Stimulated activated CD8-positive, alpha-beta memory T cell treated with anti-CD3 and anti-CD28 coated beads, Interleukin-4, amount 100 ng/mL, for 1 hour (primary cell): ENCODE measurements at places on chromosomes 3 and 15.

DNA sequence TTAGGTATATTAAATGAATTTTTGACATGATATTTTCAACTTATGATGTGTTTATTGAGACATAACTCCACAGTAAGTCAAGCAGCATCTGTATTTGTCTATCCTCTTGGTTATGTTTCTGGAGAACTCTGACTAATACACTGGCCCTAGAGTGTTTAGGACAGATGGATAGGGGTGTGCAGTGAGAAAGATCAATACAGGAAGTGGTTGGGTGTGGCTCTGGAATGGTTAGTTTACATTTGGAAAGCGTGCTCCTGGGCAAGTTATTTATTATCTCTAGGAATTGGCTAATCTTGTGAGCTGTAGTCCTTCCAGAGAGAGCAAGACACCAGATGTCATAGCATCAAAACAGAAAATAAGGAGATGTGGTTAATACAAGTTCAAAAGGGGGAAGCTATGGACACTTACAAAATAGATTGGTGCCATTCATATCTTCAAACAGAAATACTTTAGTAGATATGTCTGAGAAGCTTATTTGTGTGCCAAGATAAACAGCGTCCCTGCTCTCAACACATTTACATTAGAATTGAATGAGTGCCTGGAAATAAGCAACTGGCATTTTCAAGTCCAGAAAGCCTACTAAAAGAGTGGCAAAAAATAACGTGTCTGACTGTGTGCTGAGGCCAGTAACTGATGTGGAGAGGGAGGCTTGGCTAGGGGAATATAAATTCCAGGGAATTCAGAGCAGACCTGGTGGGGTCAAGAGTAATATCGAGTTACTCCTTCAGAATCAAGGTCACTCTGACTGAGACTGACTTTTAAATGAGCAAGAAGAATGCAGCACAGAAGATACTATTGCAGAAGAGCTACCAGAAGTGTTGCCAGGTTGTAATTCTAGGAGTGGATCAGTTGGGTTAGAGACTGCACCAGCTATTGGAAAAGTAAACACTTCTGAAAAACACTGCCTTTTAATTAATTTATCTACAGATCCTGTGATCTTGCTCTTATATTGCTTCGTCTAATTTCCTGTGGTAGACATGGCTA, 33.4 kb upstream of the PLAAT1 start:
- DNase-seq, result no peak

GRCh38 chr15:101500865-101501551, 11.5 kb upstream of the PCSK6 start:
- DNase-seq, result no peak

- no peak for DNase-seq
Measured at GRCh38 chr3:123096731-123097130, 29.9 kb downstream of the PDIA5 start.

GRCh38 chr3:161388855-161389254, 17.5 kb upstream of the SPTSSB start:
- DNase-seq, result no peak

GRCh38 chr3:12825156-12825555, 16.2 kb downstream of the RPL32 start:
- no peak for DNase-seq

DNA sequence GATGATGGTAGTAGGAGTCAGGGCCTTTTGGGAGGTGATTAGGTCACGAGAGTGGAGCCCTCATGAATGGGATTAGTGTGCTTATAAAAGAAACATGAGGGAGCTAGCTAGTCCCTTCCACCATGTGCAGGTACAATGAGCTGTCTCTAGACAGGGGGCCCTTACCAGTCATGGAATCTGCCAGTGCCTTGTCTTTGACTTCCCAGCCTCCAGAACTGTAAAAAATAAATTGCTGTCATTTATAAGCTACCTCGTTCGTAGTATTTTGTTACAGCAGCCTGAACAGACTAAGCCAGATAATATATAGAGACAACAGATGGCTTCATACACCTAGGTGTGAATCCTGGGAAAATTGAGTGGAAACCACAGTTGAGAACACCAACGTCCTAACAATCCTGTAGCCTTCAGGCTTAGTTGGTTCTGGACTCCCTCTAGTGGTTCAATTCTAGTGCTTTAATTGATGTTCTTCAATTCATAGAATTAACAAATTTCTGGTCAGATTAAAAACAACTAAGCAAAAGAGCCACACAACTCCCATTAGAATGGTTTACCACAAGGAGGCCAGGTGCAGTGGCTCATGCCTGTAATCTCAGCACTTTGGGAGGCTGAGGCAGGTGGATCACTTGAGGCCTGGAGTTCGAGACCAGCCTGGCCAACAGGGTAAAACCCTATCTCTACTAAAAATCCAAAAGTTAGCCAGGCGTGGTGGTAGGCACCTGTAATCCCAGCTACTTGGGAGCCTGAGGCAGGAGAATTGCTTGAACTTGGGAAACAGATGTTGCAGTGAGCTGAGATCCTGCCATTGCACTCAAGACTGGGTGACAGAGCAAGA, 21.3 kb upstream of the GATM start:
- DNase-seq, result no peak

DNA sequence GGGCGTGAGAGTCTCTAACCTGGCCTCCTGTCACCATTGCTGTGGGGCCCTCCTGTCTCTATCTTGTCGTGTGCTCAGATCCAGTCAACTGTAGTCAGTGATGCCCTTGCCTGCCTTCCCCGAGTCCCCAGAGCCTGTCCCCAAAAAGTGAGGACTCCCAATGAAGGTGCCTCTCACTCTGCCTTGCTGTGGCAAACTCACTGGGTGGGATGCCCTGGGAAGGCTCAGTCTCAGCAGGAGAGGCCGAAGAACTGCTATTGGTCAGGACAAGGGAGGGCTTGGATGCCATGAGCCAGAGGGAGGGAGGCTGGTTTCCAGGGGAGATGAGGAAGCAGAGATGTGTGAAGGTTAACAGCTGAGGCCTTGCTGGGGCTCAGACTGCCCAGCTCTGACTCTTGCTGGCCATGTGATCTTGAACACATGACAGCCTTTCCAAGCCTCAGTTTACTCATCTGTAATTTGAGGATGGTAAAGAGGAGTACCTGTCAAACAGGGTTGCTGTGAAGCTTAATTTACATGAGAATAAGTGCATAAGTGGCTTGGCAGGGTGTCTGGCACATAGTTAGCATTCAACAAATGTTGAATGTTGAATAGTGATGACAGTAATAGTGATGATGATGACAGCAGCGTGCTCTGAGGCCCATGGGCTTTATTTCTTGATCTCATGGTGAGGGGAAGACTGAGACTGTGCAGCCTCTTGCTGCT, 8.2 kb downstream of the KY start:
- DNase-seq, result no peak

GRCh38 chr3:195270079-195270816, 711 bp downstream of the XXYLT1 start:
- DNase-seq, result no peak

- no peak for DNase-seq
Measured at GRCh38 chr3:77539014-77539413, 499.1 kb downstream of the ROBO2 start.

DNA sequence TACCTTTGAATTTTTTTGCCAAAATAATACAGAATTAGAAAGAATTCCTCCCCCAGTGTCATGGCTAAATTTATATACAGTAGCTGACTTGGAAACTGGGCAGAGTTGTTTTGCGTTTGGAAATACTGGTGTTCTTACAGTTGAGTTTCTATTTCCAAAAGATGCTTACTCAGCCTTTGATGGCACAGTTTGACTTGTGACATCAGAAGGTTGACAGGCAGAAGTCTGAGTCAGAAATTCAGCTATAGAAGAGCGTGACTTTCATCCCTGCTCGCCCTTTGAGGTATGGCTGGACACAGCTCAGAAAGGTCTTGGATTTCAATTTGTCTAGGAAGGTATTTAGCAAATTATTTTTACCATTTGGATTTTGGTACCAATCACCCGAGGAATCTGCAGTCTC, 175.8 kb downstream of the VGLL4 start:
- DNase-seq, result no peak

GRCh38 chr3:94225148-94225865, 162.4 kb downstream of the NSUN3 start:
- DNase-seq, result no peak

DNA sequence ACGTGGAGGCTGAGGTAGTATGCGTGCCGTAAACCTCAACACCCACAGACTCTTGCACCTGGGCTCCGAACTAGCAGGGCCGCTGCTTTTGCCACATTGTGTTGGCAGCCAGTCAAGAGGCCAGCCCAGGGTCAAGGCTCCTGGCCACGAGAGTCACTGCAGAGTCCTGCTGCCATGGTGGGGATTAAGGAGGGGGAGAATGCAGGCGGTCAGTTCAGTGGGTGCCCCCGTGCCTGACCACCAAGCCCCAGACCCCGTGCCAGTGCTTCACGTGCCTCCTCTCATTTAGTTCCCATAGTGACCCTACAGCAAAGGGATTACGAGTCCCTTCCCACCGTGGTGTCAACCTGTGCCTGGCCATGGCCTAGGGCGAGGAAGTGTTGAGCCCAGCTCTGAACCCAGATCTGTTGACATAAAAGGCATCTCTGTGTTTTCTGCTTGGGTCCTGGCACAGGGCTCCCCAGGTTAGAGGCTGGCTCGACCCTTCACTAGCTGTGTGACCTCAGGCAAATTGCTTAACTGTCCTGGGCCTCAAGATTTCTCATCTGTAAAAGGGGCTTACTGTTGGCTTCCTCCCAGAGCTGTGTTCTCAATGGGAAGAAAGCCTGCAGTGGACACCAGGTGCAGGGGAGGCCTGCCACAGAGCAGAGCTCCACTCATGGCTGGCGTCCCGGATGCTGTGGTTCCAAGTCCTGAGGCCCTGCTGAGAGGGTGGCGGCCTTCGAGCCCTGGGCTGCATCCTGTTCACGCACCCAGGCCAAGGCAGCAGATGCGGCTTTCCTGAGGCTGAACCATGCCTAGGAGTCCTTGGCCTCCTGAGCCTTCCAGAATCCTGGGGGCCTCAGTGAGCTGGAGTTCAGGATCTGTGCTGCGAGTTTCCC, 32.8 kb downstream of the FBLN2 start:
- no peak for DNase-seq

- no peak for DNase-seq
Measured at GRCh38 chr15:64687172-64687571, 88.2 kb downstream of the RBPMS2 start.

DNA sequence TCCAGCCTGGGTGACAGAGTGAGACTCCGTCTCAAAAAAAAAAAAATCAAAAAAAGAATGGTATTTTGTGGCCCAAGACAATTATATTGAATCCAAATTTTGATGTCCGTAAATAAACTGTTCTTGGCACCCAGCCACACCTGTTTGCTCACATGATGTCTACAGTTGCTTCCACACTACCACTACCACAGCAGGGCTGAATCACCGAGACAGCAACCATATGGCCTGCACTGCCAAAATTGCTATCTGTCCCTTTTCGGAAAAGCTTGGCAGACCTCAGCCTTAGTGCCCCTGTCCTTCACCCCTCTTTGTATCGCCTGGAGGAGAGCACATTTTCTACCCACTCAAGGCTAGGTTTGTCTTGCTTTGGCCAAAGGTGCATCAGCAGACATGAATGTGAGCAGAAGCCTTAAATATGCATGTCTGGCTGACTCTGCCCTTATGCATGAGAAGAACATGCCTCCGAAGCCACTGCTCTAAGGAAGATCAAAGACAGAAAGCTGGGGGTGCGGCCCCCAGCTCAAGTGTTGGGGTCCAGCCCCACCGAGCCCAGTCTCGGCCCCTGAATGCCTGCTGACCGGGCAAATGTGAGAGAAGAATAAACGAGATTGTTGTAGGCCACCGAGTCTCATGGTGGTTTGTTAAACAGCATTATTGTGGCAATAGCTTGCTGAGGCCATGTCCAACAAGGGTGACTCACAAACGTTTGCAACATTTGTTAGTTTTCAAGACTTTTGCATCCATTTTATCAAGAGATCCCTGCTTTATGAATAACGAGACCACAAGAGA, 108.1 kb downstream of the TPRA1 start:
- DNase-seq, result no peak

GRCh38 chr15:29270169-29270955, 740 bp upstream of the NSMCE3 start:
- DNase-seq, result no peak

- DNase-seq, result no peak
Measured at GRCh38 chr15:95152741-95153140, 921.4 kb downstream of the MCTP2 start.

DNA sequence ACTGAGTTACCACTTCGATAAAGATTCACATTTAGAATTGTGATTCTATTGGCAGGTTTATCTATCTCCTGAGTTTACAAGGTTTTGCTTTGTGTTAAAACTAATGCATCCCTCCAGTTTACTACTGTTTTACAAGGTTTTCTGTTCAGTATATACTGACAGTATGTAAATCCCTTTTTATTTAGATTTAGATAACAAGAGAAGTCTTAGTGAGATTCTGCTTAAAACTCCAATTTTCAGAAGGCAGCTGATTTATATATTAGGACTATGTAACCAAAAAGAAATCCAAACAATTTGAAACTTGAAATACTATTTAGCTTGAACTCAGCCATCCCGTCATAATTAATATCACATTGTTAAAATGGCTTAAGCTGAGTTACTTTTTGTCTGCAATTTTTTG, 619.2 kb downstream of the NAALADL2 start:
- DNase-seq, result no peak

GRCh38 chr3:16072420-16073110, 101.9 kb upstream of the GALNT15 start:
- no peak for DNase-seq

GRCh38 chr3:160686955-160687535, 10.1 kb downstream of the ARL14 start:
- no peak for DNase-seq

GRCh38 chr3:71127052-71127831, 456.3 kb downstream of the FOXP1 start:
- DNase-seq, result no peak

GRCh38 chr3:195573611-195574496, 9.9 kb downstream of the APOD start:
- DNase-seq, result no peak

DNA sequence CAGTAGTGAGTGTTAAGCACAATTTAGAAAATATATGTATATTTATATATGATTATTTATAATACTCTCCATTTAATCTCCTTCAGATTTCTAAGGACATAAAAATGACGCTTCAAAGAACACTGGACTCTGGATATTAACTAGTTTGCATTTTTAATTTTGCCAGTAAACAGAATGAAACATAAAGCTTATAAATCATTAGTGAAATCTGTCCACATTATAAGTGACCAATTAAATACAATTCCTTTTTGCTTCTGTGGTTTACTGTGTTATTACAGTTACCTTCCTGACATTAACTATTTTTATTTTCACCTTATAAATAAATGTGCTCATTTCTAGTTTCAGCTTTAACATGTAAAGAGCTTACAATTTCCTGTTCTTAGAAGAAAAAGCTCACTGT, 1081.1 kb upstream of the EPHA6 start:
- DNase-seq, result no peak

GRCh38 chr3:39542588-39542988, 75.1 kb downstream of the MOBP start:
- no peak for DNase-seq

DNA sequence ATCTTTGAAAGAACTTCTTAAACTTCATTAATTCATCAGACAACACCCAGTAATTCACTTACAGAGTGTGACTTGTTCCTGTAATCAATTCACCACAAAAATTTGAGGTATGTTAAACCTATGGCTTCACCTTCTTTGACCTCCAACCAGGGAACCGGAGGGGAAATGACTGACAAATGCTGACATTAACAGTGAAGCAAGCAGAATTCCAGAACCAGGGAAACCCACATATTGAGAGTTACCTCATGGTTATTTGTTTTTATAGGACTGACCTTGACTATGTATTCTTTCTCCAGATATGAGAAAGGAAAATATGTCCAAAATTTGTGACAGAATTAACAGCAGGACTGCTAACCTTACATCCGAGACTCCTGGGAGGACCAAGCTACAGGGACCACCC, 2.7 kb downstream of the P3H2 start:
- no peak for DNase-seq

GRCh38 chr3:149333176-149333859, at the start of gene TM4SF18:
Gene TM4SF18, minus strand, starts transcription at chr3:149333636. Its CDS starts 254 bp downstream, at chr3:149333382.
- no peak for DNase-seq
